SJSA1 (cell line): ENCODE measurements at places on chromosomes 6 and 20.
A peak's percentile ranks its signal among the peaks of the same experiment; 100 is the strongest.

- DNase-seq = no peak
Measured at GRCh38 chr6:91864911-91865310, 1278.0 kb upstream of the MAP3K7 start.

GRCh38 chr6:53628354-53629119 is 37.0 kb downstream of the KLHL31 start:
- no peak for DNase-seq

GRCh38 chr6:41222513-41222912 is 5.6 kb upstream of the TREML4 start:
- no peak for DNase-seq

- DNase-seq = no peak
Measured at GRCh38 chr6:12138381-12138780, 126.3 kb downstream of the HIVEP1 start.

DNA sequence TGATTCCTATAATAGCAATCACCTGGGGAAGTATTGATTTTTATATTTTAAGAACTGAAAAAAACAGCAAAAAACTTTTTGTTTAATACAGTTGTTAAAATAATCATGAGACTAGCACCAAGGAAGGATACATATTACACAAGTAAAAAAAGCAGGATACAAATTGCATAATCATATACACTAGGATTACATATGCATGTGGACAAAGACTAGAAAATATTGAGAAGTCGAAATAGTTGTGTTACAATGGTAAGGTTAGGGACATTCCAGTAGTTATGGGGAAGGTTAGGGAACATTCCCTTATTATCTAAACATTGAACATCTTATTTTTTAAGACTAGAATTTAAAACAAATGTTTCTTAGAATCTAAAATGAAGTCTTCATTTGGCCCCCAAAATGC is 9.5 kb downstream of the NUS1 start:
- no peak for DNase-seq

GRCh38 chr6:152209211-152209610 is 401.7 kb downstream of the ESR1 start:
- DNase-seq = no peak

DNA sequence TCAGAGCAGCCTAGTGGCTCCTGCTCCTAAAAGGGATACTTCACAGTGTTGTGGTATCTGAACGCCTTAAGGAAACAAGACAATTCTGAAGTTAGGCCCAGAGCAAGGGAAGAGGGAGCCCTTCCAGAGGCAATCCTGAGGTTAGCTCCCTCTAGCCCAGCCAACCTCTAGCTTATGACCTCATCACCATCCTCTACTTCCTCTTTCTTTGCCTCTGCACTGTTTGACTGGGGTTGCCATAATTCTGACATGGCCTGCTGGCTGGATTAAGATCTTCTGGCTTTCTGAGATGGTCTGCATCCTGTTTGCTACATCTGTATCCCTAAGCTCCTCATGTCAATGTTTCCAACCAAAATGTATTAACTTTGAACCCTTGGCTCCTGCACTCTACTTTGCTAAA is 23.3 kb upstream of the BMP2 start:
- DNase-seq = no peak

GRCh38 chr20:61706259-61706961 is 359.3 kb downstream of the TAF4 start:
- no peak for DNase-seq

GRCh38 chr20:40883097-40883496 is 145.5 kb upstream of the TOP1 start:
- no peak for DNase-seq

- DNase-seq = no peak
Measured at GRCh38 chr6:113853252-113853651, 3.9 kb upstream of the MARCKS start.

- DNase-seq = peak; percentile 14
Measured at GRCh38 chr20:19583532-19584175, 174.4 kb upstream of the RIN2 start.

GRCh38 chr6:1988843-1989242 is 256.6 kb downstream of the GMDS start:
- DNase-seq = no peak

DNA sequence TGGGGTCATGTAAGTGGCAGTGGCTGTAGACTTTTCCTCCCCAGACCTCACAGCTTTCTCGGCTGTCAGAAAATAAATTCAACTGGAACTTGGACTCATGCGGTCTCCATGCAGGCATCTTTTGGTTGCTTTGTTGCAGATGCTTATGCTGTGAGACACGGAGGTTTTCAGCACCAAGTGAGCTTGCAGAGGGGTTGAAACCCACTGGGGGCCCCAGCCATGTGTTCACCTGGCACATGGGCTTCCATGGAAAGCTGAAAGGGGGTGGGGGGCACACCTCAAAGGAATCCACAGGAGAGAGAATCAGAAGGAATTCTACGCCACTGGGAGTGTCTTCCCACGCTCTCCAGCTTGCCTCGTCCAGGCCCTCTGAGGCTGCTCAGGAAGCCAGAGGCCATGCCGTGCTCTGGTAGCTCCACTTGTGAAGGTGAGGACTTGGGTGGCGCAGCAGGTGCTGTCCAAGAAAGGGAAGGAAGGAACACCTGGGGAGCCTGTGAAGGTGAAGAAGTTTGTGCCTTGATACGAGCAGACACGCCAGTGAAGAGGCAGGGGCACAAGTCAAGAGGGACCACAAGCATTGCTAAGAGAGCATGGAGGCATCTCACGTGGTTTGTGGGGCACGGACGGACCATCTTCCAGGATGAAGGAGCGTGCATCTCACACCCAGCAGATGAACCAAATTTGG is 134.3 kb upstream of the PMEPA1 start:
- no peak for DNase-seq

DNA sequence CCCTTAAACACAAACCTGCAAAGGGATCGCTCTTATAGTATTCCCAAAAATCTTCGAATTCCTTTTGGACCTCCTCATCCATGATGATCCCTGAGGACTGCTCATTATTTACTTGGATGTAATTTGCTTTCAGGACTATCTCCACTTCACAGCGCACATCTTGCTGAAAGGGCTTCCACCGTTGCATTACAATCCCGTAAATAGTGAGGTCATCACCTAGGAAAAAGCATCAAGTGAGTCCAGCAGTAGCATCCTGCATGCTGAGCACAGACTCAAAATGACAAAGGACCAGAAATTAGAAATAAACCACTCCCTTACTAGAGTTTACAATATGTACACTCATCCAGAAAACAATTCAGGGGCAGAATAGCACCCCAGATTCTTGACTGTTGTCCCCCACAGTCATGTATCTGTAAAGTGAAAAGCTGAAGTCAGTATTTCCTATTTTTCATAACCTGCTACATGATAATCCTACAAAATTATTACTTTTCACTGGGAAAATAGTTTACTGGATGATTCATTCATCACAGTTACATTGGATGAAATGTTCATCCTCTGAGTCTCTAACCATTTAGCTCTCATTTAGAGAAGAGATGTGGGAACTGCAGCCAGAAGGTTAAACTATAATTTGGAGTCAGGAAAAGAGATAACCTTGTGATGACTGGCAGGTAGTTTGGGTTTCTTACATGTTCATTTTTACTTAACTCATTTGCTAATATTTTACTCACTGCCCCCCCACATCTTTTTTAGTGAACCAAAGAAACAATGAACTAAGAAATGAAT is 17.2 kb downstream of the MCM9 start:
- no peak for DNase-seq

DNA sequence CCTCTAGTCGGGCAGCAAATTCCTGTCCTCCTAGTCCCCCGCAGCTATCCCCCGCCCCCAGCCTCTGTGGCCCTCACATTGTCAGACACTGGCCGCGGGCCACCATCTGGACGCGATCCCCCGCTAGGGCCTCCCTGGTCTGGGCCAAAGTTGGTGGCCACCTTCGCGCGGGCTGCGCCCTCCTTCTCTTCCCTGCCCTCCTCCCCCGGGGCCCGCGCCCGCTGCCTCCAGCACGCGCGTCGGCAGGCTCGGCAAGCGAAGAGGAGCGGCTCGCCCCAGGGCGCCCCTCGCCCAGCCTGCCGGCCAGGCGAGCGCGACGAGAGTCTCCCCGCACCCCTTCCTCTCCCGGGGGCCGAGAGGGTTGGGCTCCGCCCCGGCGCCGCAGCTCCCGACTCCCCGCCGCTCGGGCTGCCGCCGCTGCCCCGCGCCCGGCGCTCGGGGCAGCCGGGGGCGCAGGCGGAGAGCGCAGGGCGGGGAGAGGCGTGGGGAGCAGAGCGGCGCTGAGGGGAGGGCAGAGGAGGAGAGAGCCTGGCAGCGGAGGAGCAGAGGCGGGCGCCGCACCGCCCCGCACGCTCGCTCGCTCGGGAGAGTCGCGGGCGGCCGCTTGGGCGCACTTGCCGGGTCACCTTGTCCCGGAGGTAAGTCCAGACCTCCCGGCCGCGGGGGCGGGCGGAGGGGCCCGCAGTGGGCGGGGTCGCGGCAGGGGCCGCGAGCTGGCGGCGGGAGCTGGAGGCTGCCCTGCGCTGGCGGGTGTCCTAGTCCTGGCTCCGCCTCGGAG is at the start of gene SYNDIG1:
TSS of gene SYNDIG1 (plus strand) at position 514 of the 778 bp plus-strand sequence. CDS start 73,469 bp downstream, outside the sequence.
- no peak for DNase-seq

DNA sequence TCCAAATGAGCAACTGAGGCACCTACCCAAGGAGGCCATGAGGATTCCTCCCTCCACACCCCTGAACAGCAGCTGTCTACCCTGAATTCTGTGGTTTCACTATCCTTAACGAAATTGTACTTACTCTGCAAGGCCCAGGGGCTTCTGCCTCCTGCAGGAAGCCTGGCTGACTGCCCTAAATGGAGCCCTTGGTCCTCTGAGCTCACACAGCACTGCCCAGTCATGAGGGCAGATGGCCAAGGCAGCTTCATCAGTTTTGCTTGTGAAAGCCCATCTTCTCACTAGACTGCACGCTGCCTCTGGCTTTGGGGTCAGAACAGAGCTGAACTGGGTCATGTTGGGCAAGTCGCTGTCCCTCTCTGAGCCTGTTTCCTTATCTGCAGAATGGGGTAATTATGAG is 26.4 kb upstream of the SIRPA start:
- no peak for DNase-seq

GRCh38 chr6:81625216-81625615 is 127.3 kb downstream of the TENT5A start:
- no peak for DNase-seq

DNA sequence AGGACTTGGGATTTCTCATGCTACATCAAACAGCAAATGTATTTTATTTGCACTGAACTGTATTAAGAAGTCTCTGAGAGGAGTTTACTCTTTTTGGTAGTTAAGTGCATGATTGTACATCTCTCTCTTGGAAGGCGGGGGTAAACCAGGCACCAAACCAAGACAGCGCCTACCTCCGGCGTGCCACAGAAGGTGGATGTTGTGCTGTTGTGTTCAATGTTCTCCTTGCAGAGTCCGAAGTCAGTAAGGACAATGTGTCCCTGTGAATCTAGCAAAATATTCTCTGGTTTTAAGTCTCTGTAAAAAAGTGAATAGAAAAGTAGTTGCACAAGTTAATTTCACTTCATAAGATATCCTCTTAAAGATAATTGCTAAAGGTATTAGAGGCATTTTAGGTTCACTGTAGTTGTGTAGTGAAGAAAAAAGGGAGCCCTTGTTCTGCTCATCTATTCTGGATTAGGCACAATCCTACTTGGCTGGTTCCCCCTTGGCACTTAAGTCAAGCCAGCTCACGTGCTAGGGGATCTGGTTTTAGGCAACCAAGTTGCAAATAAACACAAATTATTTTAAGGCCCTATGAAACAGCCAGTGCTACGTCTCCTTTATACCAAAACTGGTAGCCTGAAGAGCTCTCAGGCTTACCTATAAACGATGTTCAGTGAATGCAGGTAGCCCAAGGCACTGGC is 119.7 kb upstream of the SLC2A12 start:
- no peak for DNase-seq

DNA sequence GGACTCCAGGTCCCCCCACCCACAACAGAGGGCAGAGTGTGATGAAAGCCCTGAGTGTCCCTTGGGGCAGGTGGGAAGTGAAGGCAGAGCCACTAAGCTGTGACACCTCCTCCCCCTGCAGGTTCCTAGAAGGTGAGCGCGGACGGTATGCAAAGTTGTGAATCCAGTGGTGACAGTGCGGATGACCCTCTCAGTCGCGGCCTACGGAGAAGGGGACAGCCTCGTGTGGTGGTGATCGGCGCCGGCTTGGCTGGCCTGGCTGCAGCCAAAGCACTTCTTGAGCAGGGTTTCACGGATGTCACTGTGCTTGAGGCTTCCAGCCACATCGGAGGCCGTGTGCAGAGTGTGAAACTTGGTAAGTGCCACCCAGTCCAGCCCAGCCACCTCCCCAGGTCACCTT is 159.6 kb upstream of the RNF24 start:
- DNase-seq = no peak

GRCh38 chr6:130027948-130028347 is 9.6 kb downstream of the L3MBTL3 start:
- no peak for DNase-seq

DNA sequence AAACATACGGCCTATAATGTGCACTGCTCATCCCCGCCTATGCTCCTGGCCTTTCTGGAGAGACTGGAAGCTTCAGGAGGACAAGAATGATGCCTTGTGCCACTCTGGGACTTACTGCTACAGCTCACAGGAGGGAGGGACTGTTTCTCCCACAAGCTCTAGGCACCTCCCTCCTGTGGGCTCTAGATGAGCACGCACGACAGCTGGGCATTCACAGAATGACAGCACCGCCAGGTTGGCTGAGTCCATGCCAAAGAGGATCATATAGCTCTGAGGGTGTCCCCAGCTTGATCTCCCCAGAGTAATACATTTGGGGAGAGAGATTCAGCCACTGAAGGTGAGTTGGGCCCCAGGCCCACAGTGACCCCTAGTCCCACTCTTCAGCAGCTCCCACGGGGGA is 10.1 kb upstream of the PGC start:
- DNase-seq = no peak

- DNase-seq = no peak
Measured at GRCh38 chr20:39756828-39757227, 794.7 kb downstream of the DHX35 start.

DNA sequence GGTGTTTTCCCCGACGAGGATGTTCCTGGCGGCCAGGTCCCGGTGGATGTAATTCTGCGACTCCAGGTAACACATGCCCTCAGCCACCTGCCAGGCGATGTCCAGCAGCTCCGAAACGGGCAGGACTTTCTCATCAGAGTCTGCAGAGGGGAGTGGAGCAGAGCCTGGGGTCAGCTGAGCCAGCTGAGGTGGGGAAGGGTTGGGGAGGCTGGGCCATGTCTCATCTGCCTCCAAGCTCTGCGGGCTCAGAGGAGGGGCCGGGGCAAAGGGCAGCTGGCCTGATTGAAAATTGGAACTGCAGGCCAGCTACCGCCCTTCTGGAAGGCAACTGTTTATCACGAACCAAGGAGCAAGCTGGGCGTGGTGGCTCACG is 6.4 kb downstream of the PTK6 start:
- DNase-seq = no peak

GRCh38 chr20:20489054-20489453 is 121.2 kb downstream of the INSM1 start:
- peak; percentile 12 for DNase-seq

DNA sequence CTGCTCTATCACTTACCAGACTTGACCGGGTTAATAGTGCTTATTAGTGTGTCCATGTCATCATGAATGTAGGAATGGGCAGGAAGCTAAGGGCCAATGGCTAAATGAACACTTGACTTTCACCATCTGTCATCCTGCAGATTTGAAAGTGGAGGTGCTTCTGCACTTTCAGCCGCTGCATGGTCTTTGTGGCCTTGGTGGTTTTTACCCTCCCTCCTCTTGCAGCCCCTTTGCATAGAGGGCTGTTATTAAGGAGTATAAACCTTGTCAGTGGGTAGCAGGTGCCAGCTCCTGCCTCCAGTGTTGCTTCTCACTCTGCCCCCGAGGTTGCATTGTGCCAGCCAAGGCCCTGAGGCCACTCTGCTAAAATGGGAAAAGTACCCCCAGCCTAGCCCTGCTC is 122.2 kb upstream of the TNFAIP3 start:
- DNase-seq = no peak

GRCh38 chr20:39855799-39856198 is 833.2 kb downstream of the MAFB start:
- no peak for DNase-seq

GRCh38 chr6:36285797-36286196 is 15.9 kb downstream of the PNPLA1 start:
- DNase-seq = no peak
